ENCODE measurements at places on chromosomes 7 and 10.

DNA sequence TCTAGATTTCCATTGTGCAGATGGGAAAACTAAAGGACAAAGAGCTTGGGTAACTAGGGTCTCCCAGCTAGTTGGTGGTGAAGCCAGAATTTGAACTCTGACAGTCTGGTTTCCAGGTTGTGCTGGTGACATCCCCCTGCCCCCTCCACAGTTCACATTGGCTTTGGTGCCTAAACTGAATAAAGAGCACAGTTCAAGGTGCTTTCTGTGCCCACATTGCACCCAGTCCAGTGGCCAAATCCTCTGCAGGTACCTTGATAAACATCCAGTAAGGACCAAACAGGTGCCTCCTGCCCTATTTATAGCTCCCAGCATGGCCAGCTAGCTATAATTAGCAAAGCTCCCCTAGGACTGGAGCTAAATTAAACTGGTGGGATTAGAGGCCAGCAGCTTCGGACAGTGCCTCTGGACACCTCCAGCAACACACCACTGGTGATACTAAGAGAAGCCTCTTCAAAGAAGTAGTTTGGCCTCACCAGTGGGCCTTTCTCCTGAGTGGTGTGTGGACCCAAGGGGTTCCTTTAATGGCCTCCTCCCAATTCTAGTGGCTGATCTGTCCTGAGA, 59.9 kb downstream of the KCNMA1 start:
- DNase-seq: no peak

DNA sequence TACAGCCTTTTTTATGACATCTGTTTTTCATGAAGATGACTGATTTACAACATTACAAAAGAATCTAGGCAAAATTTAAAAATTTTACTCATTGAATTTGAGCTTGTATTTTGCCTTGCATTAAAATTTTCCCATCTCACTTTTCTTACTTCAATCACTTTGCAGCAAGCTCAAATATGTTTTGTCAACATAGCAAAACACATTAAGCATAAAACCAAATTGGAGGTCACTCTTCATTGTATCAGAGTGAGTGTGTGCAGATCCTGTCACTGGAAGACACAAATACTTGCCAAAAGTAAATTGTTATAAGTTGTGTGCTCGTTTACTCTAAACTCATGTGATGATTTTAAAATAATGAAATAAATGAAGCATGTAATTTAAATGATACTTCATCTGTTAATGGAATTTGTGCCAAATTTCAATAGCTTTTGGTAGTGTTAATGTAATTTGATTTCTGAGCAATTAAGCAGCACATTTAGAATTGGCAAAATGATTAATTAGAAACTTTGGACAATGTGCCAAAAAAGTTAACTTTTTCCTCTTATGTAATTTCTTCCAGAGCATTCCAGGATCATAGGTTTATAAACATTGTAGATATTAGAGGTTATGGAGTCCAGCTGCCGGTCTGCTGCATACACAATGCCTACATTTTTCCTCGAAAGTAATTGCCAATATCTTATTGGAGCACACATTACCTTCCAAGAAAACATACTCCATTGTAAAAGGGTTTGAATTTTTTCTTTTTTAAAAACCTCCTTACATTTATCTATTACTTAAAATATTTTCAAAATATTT, 1078.2 kb upstream of the LRRTM3 start:
- no peak for DNase-seq

DNA sequence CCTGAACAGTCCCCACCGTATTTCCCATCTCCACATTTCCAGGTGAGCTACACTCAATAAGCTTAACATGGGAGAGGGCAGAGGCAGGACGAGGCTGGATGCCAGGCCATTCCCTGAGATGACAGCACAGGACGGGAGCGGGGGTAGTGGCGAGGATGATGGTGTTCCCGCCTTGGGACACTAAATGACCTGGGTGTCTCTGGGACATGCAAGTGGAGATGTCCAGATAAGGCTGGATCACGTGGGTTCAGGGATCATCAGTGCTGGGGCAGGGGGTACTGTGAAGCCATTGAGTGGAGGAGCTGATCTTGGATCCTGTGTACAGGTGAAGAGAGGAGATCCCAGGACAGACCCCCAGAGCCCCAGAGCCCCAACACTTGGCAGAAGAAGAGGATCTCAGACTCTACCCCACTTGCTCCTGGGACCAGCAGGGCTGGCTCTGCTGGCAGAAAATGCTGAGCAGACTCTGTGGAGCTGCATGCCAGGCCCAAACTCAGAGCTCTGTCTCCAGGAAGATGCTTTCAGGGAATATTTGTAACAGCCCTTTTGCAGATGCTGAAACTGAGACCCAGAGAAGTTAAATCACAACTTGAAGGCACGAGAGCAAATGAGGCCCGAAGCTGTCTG, 29.7 kb upstream of the HSPA12A start:
- no peak for DNase-seq

DNA sequence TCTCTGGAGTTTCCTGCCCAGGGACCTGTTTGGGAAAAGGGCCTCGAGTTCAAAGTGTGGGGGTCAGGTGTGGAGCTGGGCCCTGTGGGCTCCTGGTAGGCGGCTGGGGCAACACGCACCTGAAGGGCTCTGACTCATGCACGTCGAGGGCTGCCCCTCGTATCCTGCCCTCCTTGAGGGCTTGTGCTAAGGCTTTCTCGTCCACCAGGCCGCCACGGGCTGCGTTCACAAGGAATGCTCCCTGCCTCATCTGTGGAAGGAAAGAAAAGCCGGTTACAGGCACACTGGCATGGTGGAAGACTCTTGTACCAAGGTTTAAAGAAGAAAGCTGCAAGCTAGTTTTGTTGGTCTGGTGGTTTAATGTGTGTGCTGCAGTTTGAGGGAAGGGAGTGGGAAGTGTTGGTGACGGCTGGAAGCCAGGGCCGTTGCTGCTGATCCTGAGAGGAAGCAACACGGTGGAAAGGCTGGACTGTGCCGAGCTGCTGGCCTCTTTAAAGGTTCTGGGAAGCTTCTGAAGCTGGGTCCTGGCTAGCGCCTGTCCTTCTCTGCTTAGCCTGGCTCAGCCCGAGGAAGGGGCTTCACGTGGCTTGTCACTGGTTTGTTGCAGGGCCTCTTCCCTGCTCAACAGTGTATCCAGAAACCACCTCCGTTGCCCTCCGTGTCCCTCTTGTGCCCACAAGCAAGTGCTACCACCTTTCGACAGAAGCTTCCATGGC, 52.0 kb downstream of the ZRANB1 start:
- no peak for DNase-seq

DNA sequence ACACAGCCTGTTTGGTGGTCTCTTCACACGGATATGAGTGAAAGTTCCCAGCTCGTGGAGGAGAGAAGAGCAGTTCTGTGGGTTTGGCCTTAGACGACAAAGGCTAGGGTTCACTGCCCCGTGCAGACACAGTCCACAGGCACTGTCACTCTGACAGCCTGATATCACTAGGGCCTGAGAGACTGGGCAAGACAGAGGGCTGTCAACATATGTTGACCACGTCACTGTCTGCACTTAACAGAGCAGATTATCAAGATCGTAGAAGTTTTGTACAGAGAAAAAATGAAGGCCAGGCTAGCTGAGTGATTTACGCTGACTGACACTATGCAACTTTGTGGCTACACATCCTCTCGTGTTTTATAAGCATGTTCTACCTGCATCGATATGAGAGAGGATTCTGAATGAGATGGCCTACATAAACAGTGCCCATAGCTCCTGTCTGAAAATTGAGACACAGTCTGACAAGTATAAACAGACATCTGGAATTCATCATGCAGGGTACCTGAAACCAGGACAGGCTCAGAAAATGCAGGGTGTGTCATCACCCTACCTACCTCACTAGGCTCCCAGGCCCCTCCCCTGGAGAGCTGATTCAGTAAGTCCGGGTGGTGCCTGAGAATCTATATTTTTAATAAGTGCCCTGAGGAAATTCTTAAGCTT, 120.0 kb downstream of the SGMS1 start:
- no peak for DNase-seq

GRCh38 chr10:118500477-118501104, 94.9 kb downstream of the PRLHR start:
- no peak for DNase-seq

GRCh38 chr7:1062296-1063294, 18.2 kb downstream of the GPR146 start:
- DNase-seq: no peak

- DNase-seq: no peak
Measured at GRCh38 chr10:119831656-119832055, 41.0 kb downstream of the MCMBP start.

DNA sequence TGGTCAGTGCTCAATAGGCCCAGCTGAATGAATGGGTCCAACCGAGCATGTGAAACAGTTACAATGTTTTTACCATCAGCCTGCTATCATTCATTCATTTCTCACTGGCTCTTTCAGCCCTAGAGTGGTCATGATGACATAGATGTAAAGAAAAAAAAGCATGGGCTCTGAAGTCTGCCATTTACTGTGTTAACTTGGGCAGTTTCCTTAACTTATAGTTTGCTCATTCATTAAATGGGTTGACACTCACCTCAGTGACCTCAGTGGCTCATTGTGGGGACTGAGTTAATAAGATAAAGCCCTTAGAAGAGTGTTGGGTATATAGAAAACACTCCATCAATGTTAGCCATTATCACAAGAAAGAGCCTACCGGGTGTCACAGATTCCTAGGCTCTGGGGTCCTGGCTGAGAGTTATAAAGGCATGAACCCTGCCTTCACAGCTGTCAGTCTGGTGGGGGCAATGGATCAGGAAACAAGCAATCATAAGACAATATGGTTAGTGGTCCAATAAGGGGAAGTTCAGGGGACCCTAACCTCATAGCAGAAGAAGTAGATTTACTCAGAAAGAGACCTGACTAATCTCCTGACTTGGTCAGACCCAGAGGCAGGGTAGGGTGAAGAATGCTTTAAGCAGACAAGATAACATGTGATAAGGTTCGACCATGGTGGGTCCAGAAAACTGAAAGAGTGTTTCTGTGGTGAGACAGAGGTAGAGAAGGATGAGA, 29.7 kb upstream of the GPAM start:
- no peak for DNase-seq

DNA sequence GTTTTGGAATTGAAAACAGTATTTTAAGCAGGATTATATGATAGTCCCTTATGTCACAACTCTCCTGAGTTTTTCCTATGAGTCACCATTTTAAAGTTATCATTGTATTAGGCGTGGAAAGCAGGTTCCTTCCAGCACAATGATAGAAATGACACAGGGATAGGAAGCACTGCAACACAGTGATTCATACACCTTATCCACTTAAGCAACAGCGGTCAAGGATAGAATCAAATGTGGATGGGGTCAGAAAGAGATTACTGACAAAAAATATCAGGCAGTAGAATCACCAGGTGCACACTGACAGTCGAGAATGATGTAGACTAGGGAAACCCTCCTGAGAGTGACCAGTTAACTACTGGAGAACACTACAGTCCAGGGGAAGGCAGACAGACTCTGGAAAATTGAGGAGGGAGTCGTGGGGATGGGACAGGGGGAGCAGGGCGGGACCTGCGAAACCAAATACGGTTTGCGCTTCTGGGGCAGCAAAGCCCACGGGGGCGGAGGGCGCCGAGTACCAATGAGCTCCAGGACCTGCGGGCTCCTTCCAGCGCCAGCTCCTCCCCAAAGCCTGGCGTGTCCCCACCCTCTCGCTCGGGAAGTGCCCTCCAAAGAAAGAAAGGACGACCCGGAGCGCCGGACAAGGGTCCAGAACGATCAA, 479 bp downstream of the PNPLA8 start:
- no peak for DNase-seq

DNA sequence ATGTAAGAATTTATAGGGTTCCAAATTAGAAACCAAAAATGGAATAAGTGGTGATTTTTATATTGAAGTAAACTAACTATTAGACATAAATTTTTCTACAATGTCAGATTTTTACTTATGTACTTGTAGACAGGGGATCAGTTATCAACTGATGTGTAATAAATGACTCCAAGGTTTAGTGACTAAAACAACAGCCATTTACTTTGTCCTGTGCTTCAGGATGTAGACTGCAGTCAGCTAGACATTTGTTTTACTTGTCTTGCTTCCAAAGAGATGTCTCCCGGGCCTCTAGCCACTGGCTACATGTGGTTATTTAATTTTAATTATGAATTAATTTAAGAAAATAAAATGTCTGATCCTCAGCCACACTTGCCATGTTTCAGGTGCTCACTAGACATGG, 249.7 kb upstream of the IGFBP3 start:
- no peak for DNase-seq

DNA sequence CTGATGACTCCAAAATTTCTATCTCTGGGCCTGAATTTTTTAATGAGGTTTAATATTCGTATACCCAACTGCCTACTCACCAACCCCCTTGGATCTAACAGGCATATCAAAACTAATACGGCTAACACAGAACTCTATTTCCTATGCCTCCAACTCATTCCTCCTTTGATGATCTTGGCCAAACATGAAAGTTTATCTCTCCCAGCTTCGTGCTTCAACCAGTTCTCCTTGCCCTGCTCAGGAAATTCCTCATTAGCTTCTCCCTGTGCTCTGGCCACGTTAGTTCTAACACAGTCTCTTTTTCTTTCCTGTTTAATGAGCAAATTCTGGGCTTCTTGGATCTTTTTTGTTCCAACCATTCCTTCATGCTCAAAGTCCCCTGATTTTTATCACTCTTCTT, 138.9 kb upstream of the PTN start:
- DNase-seq: no peak

DNA sequence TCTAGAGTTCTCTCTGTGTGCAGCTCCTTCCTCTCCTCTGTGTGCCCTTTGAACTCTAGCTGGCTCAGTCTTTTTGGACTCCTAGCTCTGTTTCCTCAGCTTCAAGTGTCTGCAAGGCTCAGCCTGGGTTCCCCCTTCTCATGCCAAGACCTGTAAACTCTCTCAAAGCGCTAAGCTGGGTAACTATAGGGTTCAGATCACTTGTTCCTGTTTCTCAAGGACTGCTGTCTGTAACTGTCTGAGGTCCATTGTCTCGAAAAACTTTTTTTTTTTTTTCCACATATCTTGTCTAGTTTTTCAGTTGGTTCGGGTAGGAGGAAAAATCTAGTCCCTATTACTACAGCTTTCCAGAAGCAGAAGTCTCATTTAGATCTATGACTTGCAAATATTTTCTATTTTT, 46.6 kb upstream of the PPP1R17 start:
- no peak for DNase-seq

DNA sequence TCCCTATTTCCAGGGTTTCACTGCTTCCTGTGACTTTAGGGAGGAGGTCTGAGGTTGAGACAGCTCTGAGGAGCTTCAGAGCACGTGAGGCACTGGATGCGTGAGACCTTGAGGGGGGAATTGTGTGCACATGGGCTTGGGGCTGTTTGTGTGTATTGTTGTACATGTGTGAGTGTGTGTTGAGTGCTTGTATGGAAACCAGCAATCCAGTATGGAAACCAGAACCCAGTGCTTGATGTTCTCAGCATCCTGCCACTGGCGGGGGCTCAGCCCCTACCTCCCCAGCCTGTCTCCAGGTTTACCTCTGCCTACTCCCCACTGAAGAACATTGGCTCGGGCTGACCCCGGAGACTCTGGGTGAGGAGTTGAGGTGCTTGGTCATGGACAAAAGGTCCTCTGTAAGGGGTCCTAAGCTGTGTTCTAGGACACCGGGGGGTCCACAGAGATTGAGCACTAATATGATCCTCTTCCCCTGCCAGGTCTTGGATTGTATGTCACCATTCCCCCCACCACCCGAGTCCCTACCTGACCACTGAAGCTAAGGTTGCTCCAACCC, 20.8 kb downstream of the SFTPD start:
- no peak for DNase-seq
